ENCODE measurements at places on chromosomes 1 and 21. TPM values are rescaled to one million over a fixed set of nuclear protein-coding genes. Genes with fewer than 3 reads are reported as not detected.

DNA sequence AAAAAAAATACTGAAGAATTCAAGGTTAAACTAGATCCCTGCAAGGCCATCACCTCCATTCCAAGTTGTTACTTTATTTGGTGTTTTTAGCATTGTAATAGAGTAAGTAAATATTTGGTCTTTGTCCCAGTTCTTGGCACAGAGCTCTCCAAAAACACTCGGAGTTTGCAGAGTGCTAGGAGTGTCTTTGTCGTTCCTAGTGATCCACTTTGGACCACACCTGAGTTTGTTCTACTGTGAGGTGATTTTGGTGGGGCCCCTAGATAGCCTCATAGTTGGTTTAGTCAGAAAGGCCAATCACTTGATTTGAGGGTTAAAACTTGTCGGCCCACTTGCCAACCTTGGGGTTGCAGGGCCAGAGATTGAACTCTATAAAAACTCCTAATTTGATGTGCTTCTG is 25.6 kb downstream of the SYNC start:
- no peak for DNase-seq

DNA sequence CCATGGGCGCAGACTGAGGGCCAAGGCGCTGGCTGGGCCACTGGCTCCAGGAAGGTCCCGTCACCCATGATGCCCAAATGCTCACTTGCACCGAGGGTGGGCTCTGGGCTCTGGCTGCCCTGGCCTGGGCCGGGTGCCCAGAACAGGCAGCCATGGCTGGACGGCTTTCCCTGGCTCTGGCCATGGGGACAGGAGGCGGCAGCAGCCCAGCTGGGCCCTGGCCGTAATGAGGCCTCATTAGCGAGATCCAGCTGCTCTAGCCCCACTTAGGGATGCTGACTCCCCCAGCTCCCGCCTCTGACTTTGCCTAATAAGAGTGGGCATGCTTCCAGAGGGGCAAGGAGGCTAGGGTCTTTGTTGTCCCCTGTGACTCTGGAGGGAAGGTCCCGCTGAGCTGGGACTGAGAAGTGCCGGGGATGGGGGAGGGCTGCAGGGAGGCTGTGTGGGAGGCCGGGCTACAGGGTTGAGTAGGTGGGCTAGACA is 11.8 kb downstream of the SLC6A9 start:
- DNase-seq, result no peak

GRCh38 chr1:82279241-82279640 is 478.5 kb downstream of the ADGRL2 start:
- DNase-seq, result no peak

DNA sequence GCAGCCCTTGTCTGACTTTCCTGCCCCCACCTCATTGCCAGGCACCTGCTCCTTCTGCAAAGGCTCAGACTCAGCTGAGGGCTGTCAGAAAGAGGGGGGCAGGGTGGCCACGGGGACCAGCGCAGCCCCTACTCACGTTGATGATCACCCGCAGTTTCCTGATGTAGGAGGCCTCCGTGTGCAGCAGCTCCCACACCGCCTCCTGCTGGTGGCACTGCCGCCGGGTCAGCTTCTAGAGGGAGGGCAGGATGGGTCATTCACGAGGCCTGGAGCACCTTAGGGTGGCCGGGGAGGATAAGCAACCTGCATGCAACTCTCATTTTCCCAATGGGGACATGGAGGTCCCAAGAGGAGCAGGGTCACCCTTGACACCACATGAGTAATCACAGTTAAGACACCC is 6.4 kb upstream of the TNFRSF25 start:
- DNase-seq, result no peak

- DNase-seq, result no peak
These were observed 120.0 kb downstream of the PEX14 start for GRCh38 chr1:10594595-10595223.

- no peak for DNase-seq
These were observed 22.6 kb downstream of the RIPK4 start for GRCh38 chr21:41744028-41744930.

Gene LELP1
- not detected for total RNA-seq

All from HT1080 (cell line).